Upper lobe of right lung (tissue), 1 donor: ENCODE measurements at places on chromosomes 11 and 22.
A peak's percentile ranks its signal among the peaks of the same experiment; 100 is the strongest.

DNA sequence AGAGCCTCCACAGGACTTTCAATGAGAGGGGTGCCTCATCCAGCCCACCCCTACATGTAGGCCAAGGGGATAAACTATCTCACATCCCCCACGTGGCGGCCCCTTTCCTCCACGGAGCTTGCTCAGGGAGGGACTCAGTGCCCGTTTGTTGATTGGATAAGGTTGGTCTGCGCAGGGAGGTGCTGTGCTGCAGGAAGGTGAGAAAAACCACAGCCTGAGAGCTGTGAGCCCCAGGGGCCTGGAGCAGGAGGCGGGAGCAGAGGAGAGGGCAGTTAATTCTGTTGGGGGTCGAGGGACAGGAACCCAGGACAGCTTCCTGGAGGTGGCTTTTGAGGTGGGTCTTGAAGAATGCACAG lies 31.9 kb upstream of the ATXN10 start:
- DNase-seq = peak; percentile 38

- DNase-seq = no peak
Observed at GRCh38 chr22:37241351-37242142, 2.5 kb downstream of the RAC2 start.

GRCh38 chr22:42680648-42681047 lies 31.5 kb upstream of the CYB5R3 start:
- no peak for DNase-seq

- DNase-seq = no peak
Observed at GRCh38 chr11:120146413-120147093, 8.6 kb upstream of the TRIM29 start.

GRCh38 chr11:126133901-126134300 lies 71.2 kb upstream of the CDON start:
- DNase-seq = no peak

- DNase-seq = peak; percentile 89
Observed at GRCh38 chr22:43388420-43388851, 23.4 kb upstream of the MPPED1 start.

- no peak for DNase-seq
Observed at GRCh38 chr11:22761066-22761465, 68.5 kb downstream of the SVIP start.

DNA sequence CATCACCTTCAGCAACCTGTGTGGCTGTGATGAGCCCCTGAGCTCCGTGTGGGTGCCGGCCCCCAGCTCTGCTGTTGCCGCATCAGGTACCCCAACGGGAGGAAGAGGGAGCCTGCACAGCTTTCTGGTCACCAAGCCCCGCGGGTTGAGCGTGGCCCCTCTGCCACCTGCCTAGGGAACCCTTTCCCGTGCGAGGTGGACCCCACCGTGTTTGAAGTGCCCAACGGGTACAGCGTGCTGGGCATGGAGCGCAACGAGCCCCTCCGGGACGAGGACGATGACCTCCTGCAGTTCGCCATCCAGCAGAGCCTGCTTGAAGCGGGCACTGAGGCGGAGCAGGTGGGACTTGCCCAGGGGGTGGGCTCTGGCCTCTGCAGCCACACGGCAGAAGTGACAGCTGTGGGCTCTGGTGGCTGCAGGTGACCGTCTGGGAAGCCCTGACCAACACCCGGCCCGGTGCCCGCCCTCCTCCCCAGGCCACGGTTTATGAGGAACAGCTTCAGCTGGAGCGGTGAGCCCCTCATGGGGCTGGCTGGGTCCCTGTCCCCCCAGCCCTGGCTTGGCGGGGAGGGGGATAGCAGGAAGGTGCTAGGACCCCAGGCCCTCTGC lies 1.9 kb upstream of the SSH3 start:
- DNase-seq = peak; percentile 66

GRCh38 chr11:117072517-117073461 lies 25.4 kb downstream of the SIK3 start:
- DNase-seq = no peak

- DNase-seq = peak; percentile 65
Observed at GRCh38 chr11:71843858-71844257, 10.9 kb downstream of the DEFB108B start.

DNA sequence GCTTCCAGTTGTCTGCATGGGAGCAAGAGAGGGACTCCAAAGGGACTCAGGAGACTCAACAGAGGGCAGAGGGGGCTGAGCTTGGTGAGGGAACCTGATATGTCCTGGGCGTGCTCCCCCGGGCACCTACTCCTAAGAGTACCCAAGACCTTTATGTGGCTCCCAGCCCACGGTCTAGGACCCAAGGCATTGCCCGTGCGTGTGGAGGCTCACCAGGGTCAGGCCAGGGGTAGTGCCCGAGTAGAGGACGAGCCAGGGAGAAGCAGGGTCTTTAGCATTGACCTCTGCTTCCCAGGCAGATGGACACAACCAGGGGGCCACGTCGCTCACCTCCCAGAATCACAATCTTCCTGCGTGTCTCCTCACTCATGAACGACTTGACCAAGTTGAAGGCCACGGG lies 13.4 kb downstream of the SEC14L4 start:
- DNase-seq = no peak

DNA sequence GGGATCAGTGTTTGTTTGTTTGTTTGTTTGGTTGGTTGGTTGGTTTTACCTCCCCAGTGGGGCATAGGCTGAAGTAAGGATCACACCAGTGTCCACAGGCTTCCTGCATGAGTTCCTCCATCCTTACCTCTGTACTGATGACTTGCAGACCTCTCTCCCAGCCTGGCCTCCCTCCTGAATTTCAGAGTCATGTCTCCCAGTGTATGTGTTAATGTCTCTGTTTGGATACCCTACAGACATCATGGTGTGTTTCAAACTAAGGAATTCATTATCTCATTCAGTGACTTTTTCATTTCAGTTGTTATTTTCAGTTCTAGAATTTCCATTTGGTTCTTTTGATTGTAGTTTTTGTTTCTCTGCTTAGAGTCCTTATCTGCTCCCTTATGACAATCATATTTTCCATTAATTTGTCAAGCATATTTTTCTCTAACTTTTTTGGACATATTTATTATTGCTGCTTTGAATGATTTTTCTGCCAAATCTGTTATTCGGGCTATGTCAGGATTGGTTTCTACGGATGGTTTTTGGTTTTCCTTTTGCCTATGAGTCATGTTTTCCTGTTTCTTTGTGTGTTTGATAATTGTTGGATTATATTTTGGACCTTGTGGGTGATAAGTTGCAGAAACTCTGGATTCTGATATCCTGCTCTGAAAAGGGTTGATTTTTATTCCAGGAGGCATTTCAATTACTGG lies 23.6 kb downstream of the MYEOV start:
- no peak for DNase-seq

DNA sequence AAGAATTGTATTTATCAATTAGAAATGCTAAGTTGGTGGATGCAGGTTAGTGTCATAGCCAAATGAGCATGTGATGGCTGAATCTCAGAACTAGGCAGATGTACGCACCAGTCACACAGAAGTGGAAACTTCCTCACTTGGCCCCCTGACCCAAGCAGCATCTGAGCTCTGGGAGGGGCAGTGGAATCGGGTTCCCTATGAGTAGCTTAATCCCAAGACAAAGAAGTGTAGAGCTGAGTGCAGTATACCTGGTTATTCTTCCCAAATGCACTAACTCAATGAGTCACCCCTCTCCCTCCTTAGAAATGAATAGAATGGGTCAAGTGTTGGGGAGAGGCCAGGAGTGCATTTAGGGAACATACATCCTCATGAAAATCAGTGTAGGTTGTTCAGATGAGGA lies 224.6 kb downstream of the FAT3 start:
- DNase-seq = no peak

GRCh38 chr22:48391820-48392219 lies 1435.9 kb downstream of the BRD1 start:
- DNase-seq = no peak

- no peak for DNase-seq
Observed at GRCh38 chr22:39182478-39183030, 30.1 kb upstream of the CBX7 start.

- DNase-seq = no peak
Observed at GRCh38 chr11:111435046-111435698, 56.1 kb upstream of the POU2AF1 start.

GRCh38 chr11:124863826-124864165 lies 1.4 kb upstream of the ROBO3 start:
- no peak for DNase-seq

DNA sequence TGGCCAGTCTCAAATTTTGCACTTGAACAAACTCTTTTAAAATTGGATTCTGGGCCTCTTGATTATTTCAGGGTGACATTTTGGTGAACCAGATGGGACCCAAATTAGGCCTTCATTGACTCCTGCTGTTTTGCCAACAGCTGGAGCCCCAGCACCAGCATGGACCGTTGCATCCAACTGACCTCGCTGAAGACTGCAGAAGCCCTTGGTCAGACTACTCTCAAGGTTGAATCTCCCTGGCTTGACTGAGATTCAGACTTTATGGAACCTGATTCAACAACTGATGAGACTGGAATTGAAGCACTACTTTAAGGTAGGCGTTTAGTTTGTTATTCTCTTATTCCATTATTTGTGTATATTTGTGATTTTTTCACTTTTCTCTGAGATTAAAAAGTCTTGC lies 41.7 kb downstream of the NARS2 start:
- DNase-seq = no peak

DNA sequence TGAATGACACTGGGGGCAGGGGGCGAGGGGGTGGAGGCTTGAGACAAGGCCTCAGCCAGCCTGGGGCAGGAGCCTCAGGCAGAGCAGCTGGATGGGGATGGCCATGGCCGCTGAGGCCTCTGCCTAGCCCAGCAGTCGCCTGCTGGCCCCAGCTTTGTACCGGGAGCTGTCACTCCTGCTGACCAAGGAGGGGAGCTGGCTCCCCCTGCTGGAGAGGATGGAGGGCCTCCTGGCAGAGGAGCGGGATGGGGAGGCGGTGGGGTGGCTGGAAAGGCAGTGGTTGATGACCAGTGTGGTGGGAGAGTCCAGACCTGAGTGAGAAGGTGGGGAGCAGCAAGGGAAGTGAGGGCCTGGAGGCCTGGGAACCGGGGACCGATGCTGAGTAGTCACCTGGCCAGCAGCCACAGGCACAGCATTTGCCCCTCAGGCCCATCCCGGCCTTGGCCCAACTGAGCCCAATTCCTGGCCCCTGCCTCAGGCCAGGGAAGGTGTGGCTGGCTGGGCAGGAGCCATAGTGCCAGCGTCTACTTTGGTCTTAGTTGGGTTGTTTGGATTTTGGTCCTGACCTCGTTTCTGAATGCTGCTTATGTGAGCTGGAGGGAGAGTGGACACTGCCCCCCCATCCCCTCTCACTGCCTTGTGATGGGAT lies 6.0 kb upstream of the SUSD2 start:
- peak; percentile 90 for DNase-seq

DNA sequence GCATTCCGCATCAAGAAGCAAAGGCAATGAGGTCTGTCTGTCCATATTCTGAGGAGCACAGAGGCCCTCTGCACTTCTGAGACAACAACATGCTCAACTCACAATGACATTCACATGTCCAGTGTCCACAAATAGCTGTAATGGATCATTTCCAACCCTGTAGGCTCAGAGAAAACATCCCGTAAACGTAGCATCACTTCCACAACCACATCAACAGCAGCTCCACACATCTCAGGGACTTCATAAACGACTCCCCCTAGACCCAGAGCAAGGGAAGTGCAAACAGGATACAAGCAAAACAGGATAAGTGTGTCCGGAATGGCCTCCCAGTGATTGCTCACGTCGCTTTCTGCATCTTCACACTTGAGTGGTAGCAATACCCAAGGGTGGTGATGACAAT lies 100.2 kb downstream of the SYN3 start:
- no peak for DNase-seq

GRCh38 chr11:120182790-120183491 lies 27.9 kb upstream of the OAF start:
- peak; percentile 52 for DNase-seq

DNA sequence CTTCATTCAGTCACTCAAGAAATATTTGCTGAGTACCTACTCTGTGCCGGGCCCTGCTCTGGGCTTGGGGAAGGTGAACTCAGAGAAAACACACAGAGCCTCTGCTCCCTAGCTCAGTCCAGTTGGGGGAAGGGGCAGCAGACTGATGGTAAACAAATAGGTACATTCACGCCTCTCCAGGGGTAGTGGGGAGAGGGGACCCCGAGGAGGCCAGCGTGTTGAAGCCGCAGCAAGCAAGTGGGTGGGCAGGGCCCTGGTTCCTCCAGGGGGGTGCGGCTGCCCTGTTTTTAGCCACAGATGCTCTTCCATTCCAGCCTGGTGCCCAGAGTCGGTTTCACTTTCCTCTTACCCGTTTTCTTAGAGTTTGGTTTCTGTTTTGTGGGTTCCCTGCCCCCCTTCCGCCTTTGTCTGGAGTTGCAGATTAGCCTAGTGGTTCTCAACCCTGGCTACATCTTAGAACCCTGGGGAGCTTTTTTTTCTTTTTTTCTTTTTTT lies 8.7 kb downstream of the DRAP1 start:
- no peak for DNase-seq

DNA sequence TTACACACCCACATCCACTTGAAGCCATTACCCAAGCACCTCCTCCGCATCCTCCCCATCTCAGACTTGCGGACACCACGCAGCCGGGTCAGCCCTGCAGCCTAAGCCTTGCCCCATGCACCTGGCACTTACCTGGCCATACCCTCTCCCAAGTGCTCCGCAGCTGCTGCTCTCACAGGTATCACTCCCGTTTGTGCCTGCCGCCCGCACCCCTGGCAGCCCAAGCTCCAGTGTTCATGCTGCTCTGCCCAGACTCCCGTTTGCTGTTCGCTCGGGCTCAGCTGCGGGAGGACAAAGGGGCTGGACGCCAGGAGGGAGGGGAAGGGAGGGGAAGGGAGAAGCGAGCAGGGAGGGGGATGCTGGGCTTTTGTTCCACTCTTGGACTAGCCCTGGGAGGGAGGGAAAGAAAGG lies at the start of gene KLHL35:
KLHL35 (minus strand) TSS at position 293 of the 411 bp plus-strand sequence. CDS start 2,574 bp downstream, outside the sequence.
- no peak for DNase-seq

DNA sequence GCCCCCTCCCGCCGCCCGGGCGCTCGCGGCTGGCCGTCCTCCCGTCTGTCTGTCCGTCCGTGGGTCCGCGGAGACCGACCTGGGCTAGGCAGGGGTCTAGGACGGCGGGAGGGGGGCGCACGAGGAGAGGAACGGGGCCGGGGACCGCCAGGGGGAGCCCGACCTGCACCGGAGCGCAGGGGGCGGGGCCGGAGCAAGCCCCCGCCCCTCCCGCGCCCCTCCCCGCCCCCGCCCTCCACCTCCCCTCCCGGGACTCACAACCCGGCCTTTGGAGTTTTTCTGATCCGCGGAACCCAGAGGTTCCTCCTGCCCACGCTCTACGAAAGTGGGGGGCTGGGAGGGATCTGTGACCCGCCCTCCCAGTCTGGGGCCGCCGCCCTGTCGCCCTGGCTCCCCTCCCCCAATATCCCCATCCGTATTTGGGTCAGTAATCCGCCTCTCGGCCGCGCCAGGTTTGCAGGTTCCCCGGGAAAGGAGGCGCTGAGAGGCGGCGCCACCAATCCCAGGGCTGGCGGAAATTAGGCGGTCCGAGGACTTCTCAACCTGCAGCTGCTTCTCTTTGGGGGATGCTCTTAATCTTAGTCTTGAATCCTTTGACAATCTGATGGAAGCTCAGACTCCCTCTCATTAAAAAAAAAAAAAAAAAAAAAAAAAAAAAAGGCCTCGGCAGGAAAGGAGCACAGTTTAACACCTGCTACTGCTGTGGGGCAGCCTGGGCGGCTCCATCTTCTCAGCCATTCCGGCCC lies 925 bp upstream of the KCNJ11 start:
- peak; percentile 91 for DNase-seq
